ENCODE measurements at places on chromosomes 7 and 10.

- DNase-seq, result no peak
Observed at GRCh38 chr7:33958104-33958503, 52.8 kb downstream of the BMPER start.

DNA sequence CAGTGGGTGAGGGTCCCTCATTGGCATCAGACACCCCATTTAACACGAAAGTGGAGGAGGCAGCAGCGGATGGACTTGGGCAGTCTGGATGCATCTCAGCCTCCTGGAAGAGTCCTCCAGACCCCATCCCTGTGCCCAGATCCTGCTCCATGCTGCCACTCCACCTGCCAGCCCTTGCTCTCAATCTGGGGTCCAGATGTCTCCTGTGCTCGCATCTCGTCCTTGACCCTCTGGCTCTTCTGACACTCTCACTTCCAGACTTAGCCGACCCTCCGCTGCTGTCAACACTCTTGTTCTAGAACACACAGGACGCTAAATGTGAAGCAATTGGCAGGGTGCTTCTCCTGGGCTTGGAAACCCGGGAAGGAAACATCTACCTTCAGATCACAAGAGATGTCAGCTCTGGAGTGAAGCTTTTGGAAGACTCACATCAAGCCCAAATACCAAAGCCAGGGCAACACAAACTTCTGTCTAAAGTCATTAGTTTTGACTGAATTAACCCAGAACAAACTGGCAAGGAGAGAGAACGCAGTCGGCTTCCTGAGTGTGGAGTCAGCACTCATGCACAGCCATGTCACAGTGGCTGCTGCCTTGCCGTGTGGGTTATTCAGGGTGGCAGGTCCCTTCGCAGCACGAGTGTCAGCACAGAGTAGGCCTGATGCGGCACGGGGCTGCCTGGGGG lies 379.1 kb downstream of the TCERG1L start:
- DNase-seq, result no peak

DNA sequence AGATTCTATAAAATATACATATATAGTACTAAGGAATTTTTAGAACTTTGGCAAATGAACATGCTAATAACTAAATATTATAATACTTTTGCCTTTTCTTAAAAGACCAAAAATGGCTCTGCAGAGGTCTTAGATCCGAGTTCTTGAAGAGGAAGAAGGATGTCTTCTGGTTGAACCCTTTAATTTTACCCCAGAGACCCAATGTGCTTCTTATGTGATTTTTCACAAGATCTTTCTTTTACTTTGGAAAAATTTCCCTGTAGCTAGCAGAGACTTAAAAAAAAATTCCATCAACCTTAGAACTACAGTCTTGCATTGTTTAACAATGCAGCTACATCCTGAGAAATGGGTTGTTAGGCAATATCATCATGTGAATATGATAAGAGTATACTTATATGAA lies 663.2 kb downstream of the PARD3 start:
- DNase-seq, result no peak

DNA sequence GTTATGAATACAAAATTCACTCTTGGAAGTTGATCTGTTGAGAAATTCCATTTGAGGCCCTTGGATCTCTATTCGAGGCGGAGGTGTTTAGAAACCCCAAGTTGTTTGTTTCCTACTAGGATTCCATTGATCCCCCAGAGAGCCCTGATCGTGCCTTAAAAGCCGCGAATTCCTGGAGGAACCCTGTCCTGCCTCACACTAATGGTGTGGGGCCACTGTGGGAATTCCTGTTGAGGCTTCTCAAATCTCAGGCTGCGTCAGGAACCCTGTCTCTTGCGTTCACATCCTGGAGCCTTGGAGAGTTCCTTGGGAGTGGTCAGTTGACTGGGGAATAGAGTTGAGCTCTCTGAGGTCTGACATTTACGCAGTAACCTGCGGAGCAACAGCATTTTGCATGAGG lies 1.2 kb downstream of the CFAP69 start:
- no peak for DNase-seq

DNA sequence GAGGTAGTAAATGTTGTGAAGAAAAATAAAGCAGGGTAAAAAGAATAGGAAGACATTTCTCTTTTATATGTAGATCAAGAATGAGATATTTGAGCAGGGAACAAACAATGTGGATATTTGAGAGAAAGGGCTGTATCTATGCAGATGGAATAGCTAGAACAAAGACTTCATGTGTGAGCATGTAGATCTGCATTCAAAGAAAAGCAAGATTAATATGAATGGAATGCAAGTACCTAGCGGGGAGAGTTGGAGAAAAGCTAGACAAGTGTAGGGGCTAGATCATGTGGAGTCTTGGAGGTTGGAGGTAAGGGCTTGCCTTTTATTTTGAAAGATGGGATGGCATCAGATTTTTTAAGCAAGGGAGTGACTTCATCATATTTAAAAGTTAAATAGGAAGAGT lies 27.1 kb downstream of the SHOC2 start:
- no peak for DNase-seq

DNA sequence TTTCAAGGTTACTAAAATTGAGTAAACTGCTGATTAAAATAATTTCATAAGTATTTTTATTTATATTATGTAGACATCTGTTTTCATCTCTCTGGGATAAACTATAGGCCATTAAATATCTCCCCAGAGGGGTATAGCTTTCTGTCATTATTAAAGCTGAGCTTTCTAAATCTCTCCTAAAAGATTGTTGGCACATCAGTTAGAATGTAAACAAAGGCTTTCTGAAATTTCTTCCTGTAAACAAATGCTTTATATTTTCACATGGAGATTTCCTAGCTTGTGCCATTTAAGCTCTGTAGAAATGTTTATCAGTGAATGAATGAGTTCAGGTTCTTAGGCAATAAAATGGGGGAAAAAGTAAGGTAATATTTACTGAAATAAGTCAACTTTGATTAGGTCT lies 35.7 kb downstream of the PPP1R9A start:
- DNase-seq, result no peak

DNA sequence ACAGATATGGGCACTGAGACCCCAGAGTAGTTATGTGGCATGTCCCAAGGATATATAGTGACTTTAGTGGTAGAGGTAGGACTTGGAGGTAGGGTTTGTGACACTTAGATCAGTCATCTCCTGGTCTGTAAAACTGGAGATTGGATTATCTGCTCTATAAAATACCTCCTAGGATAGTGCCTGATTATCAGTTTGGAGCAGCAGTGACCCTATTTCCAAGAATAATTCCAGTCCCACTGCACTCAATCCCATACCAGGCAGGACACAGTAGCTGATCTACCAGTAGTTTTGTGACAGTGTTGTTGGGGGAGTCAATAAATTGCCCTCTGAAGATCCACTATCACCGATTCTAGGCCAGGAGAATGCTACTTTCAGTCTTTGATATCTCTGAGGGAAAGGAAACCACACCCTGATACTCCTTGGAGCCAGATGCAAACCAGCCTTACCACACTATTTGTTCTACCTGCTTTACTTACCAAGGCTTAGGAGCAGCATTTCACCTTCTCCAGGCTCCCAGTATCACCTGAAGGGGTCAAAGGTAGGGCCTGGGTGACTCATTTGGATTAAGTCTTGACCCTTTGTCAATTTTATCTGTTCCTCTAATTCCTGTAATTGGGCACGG lies 30.6 kb downstream of the KMT2E start:
- DNase-seq, result no peak

DNA sequence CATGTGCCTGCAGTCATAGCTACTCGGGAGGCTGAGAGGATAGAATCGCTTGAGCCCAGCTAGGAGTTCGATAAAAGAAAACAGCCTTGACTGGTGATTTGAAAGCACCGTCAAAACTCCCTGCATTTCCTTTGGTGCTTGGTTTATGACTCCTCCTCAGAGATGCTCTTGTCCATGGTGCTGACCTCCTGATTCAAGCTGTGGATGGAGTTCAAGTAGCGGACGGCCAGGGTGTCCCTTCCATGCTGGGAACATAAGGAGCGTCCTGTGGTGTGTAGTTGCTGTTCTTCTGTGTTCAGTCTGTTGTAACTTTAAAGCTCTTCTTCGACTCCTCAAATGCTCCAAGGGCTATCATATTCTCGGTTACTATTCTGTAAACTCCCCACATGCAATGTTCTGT lies 382.5 kb upstream of the KIAA1217 start:
- no peak for DNase-seq

- no peak for DNase-seq
Observed at GRCh38 chr10:18767981-18768380, 108.8 kb downstream of the ARL5B start.

GRCh38 chr7:101549734-101550133 lies 79.4 kb downstream of the MYL10 start:
- no peak for DNase-seq

- DNase-seq, result no peak
Observed at GRCh38 chr7:98395481-98395880, 5.4 kb downstream of the BAIAP2L1 start.

GRCh38 chr10:13930120-13930519 lies 343.4 kb downstream of the PRPF18 start:
- DNase-seq, result no peak

- DNase-seq, result peak; percentile 61
Observed at GRCh38 chr7:151083071-151083823, at the start of gene TMUB1. Gene TMUB1, minus strand, starts transcription at chr7:151083493. Its CDS starts 930 bp downstream, at chr7:151082563.

DNA sequence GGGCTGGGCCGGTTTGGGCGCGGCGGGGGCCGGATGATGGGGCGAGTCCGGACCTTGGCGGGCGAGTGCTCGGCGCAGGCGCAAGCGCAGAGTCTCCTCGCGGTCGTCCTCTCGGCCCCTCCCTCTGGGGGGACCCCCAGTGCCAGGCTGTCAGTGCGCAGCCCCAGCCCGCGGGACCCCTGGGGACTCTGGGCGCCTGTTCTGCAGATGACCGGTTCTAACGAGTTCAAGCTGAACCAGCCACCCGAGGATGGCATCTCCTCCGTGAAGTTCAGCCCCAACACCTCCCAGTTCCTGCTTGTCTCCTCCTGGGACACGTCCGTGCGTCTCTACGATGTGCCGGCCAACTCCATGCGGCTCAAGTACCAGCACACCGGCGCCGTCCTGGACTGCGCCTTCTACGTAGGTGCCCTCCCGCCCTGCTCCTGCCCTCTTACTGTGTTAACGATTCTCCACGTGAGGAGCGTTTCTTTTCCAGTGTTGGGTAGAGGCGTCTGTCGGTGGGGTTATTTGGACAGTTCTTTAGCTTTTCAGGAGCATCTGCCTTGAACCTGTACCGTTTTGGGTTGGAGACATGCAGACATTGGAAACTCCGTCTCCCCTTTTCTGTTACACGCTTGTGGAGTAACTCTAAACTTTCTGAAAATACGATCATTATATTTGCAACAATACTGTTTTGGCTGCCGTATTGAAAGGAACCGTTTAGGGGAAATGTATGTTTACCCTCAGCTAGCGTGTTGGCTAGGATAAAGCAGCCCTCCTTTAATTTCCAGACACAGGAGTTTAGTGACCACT lies 706 bp downstream of the BUB3 start:
- no peak for DNase-seq

DNA sequence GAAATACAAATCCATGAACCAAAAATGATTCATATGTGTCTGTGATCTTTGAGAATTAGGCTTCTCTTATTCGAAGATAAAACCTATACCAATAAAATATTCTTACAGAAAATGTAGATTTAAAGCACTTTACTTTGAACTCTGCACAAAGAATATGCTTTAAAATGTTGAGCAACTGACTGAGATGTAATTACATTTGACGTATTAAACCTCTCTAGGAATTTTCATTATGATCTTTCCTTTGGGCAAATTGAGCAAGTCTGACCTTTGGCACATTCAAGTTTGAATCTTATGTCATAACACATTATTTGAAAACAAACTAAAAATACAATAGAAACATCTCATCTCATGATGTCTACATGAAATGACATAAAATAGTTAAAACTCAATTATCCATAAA lies 69.2 kb upstream of the AHR start:
- DNase-seq, result no peak

DNA sequence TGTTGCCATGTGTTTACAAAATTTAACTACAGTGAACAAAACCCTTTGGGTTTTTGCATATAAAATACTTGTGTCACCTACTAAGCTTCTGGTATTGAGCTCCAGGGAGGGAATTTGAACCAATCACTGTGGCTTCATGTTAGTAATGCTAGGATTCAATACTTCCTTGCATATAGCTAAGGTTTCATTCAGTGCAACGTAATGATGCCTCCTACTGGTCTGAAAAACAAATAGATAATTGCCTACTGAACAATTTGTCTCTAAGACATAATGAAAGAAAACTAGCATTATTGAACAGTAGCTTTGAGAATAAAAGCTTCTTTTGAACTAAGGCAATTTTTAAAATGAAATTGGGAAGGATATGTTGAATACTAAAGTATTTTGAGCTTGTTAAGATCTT lies 244.4 kb downstream of the ZWINT start:
- no peak for DNase-seq

DNA sequence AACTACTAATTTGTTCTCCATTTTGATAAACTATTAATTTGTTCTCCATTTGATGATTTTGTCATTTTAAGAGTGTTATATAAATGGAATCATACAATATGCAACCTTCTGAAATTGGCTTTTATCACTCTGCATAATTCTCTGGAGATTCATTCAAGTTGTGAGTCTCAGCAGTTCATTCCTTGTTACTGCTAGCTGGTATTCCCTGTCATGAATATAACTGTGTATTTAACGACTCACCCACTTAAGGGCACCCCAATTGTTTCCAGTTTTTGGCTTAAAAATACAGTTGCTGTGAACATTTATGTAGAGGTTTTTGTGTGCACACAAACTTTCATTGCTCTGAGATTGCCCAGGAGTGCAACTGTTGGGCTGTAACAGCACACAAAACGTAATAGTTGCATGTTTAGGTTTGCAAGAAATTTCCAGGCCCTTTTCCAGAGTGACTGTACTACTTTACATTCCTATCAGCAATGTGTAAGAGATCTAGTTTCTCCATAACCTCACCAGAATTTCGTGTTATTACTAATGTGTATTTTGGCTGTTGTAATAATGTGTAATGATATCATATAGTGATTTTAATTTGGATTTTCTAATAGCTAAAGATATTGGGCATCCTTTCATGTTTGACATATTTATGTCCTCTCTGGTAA lies 153.2 kb upstream of the ADCY1 start:
- no peak for DNase-seq

GRCh38 chr10:18610517-18610916 lies 40.9 kb downstream of the NSUN6 start:
- no peak for DNase-seq

GRCh38 chr10:91201213-91201996 lies 19.1 kb upstream of the PCGF5 start:
- peak; percentile 30 for DNase-seq

- no peak for DNase-seq
Observed at GRCh38 chr10:46094931-46095750, 49.1 kb upstream of the MSMB start.

DNA sequence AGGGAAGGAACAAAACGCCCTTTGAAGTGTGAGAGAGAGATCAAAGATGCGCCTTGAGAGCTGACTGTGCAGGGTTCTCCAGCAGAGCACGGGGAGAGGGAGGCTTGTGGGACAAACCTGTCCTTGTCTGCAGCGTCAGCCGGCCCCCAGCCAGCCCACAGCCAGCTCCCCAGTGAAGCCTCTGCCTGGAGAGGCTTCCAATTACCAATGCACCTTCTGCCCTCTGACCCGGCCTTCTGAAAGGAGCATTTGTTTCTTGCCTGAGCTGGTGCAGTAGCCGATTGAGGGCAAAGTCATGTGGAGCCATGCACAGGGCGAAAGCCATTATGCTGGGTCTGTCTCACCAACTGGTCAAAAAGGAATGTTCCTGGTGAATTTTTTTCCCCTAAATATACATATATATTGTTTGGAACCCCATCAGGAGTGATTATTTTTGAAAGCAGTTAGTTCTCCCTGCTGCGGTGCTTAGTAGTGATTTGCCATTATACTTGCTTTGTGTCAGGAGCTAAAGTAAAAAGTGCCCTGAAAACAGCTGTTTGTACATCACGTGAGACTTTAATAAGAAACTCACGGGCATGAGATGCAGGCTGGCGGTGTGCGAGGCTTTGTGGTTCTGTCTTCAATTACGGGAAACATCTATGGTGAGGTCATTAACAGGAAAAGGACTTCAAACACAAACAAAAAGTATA lies 268.6 kb downstream of the KLF6 start:
- no peak for DNase-seq
